ENCODE measurements at places on chromosomes 12 and 14.
A peak's percentile ranks its signal among the peaks of the same experiment; 100 is the strongest.

- DNase-seq: no peak
These were observed 195.7 kb downstream of the AKAP6 start for GRCh38 chr14:32524609-32525375.

DNA sequence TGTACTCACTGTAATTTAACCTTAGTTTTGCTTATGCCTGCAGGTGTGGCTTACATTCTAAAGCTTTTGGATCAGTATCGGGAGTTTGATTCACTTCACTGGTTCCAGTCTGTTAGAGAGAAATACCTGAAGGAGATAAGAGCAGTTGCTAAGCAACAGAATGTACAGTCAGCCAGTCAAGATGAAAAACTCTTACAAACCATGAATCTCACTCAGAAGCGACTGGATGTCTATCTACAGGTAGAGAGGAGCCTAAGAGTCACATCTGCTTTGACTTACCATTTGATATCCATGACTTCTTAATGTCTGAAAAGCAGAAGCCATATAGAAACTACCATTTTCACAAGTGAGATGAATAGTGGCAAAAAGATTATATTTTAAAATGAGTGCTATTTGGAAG is 56.5 kb downstream of the WASHC4 start:
- no peak for DNase-seq

DNA sequence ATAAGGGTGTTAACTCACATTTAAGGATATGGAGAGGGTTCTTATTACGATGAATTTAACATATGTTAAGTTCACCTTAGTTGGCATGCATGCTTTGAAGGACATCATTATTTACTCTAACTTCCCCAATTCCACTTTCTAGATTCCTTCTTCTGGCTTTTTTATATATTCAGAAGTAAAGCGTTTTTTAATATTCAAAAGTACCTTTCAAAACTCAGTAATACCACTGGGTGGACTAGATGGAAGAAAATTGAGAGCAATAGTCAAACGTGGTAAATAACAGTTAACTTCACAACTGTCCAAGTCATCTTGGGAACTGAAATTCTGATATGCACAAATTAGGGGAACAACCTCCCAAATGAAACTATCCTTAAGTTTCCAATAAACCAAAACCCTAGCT is 9.1 kb downstream of the SINHCAF start:
- DNase-seq: no peak

DNA sequence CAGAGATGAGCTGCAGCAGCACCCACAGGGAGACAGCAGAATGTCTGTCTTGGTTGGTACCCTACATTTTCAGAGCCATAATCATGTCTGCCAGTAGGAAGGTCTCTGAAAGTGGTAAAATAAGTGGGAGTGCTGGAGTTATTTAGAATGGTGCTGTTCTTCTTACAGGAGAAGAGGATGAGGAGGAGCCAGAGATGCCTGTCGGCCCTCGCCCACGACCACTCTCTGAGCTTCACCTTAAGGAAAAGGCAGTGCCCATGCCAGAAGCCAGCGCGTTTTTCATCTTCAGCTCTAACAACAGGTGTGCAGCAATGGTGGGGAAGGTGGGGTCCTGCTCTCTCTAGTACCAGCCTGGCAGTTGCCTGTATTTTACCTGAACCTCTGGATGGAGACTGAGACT is 201.7 kb upstream of the FKBP4 start:
- DNase-seq: no peak

DNA sequence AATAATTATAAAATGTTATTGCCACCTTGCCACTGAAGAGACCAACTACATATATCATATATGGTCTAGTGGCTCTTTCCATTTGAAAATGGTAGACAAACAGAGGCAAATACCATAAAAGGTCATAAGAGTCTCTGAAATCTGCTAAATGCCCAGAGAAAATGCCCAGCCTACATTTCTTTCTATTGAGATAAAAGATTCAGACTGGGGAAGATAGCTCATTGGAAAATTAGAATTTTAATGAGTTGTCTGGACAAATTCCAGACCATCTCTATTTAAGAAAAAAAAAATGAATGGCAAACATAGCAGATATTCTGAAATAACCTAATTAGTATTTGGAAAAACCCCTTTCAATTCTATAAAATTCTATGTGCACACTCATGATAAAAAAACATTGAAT is 79.9 kb upstream of the BBS10 start:
- no peak for DNase-seq

- DNase-seq: no peak
These were observed 142.2 kb downstream of the BMP4 start for GRCh38 chr14:53814392-53814791.

DNA sequence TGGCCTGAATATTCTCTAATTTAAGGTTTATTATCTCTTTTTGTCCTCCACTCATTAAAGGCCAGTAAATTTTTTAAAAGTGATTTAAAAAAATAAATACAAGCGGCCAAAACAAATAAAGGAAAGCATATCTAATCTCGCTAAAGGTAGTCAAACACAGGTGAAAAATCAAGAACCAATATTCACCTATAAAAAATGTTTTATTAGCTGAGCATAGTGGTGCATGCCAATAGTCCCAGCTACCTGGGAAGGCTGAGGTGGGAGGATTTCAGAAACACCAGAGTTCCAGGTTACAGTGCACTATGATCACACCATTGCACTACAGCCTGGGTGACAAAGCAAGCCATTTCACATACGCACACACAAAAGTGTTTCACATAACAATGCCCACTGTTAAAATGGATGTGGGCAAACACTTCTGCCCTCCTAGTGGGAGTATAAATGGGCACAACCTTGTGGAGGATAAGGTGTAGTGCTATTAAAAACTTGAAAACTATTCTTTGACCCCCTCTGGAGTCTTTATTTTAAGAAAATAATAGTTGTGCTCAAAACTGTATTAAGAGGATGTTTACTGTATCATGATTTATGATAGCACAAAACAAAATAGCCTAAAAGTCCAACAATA is 32.7 kb upstream of the NAP1L1 start:
- no peak for DNase-seq

DNA sequence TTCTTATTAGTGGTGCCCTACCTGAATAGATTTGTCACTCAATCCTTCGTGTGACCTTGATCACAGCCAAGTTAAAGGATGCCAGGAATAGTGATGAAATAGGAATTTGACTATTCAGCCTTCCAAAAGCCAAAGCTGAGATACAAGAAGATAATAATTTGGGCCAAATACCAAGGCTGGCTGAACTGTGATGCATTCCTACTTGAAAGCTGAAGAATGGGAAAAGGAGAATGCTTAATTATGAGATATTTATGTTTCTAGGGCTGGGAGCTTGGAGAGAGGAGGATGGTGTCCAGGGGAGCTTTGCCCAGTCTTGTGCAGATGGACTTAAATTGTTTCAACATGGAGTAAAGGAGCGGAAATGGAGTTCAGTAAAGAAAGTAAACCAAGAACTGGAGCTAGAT is 5.2 kb downstream of the RNASE7 start:
- no peak for DNase-seq

DNA sequence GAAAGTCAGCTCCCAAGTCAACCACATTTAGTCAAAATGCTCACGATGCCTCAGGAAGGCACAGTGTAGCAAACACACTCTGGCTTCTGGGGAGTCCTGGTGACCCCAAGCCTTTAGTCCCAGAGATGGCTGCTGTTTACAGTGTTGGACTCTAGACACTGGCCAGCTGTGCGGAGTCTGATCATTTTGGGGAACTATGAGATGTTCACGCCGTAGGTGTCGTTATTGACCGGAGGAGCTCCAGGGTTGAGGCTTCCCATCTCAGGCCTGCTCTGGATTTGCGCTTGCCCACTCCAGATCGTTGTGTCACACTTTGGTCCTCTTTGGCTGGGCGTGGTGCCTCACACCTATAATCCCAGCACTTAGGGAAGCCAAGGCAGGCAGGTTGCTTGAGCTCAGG is 27.7 kb downstream of the BRI3BP start:
- no peak for DNase-seq

GRCh38 chr12:40105265-40105514 is 691 bp downstream of the SLC2A13 start:
- no peak for DNase-seq

DNA sequence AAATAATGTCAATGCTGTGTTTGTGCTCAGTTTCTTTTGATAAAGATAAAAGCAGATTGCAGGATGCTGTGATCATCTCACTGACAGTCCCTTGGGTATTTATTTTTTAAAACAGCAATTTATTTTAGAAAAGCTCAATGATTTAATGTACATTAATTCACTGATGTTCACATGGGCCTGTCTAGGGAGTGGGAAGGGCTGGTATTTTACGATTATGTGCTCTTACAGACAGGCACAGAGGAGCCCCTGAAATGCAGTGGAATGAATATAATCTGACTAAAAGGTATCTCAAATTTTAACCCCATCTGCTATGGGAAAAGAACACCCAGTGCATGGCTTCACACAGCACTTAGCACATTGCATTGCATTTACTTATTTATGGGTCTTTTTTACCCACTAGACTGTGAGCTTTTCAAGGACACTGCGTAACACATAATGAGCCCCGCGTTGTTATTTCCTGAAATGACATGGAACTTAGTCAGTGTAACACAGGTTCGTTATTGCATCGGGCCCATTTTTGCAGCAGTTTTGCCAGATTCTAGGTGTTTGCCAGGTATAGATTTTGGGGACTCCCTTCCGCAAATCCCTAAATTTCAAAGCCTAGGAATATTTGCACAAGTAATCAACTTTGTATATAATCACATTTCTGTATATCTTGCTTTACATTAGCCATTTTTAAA is 425.3 kb upstream of the FBXO33 start:
- no peak for DNase-seq

GRCh38 chr12:101759396-101760047 is 20.3 kb upstream of the SYCP3 start:
- peak; percentile 50 for DNase-seq

DNA sequence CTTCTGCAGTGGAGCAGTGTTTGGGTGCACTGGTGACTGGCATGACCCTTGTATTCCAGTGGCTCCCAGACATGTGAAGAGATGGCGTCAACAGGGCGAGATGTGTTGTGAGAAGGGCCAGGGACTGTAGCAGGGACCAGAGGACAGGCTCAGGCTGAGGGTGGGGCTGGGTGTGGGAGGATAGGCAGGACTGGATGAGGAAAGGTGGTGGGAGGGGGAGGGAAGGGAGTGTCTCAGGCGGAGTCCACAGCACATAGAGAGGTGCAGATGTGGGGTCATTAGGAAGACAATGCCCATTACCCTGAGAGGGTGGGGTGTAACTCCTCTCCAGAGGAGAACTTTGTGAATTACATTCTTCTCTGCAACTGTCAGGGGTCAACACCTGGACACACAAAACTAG is 78.5 kb downstream of the DICER1 start:
- DNase-seq: no peak

DNA sequence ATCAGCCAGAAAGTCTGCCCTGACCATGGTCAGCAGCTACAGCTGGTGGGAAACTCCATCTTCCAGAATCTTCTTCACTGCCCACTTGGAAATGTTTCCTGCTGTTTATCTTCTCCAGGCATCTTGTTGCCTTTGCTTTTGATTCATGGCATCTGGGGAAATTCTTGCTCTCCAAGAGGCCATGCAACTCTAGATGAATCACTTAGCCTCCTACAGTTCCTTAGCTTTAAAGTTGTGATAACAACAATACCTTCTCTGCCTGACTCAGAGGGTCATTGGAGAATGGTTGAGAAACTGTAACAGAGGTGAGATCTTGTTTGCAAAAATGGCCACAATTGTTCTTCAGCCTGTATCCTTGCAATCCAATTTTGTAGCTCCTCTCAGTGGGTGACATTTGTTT is 121.0 kb upstream of the VRK1 start:
- peak; percentile 0 for DNase-seq

DNA sequence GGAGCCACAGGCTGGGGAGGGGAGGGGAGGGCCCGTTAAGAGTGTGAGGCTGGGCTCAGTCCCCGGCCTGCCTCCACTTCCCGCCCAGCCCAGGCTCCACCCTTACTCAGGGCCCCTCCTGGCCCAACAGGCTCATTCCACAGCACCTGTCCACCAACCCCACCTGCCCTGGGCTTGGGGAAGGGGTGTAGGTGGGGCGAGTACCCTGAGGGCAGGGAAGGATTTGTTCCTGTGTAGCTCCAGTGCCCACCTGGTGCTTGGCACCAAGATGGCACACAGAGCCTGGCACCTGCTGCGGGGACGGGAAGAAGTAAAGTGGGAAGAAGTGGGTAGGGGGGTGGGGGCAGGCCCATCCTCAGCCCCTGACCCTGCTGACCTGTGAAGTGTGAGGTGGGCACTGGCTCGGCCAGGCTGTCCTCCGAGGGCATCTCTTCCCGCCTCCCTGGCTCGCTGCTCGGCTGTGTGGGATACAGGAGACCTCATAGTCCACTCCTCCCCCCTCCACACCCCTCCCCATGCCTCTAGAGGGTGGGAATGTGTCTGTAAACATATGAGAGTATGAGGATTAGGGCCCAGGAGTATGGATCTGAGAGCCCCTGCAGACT is 35.1 kb downstream of the NCKAP5L start:
- no peak for DNase-seq

GRCh38 chr14:106372870-106373652 is 846.7 kb downstream of the TMEM121 start:
- peak; percentile 7 for DNase-seq

GRCh38 chr14:104140463-104141331 is 2.3 kb downstream of the KIF26A start:
- DNase-seq: no peak

DNA sequence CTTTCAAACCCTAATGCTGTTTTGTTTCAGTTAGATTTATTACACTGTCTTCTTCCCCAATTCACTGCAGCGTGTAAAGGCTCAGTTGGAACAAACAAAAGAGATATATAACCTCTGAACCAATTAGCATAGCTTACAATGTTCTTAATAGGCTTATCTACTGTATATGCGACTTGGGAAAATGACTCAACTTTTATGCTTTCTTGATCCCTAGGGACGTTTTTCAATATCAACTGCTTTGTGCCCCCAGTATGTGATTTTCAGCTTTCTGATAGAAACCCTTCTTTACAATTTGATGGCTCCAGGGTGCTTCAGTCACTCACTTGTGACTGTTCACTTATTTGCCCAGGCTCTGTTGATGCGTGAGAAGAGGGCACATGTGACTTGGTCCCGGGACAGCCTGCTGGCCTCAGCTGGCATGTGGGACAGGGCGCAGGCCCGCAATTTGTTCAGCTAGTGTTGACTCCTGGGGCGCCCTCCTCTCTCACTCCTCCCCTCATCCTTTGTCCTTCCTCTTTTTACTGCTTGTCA is 107.1 kb downstream of the TMTC2 start:
- DNase-seq: no peak

DNA sequence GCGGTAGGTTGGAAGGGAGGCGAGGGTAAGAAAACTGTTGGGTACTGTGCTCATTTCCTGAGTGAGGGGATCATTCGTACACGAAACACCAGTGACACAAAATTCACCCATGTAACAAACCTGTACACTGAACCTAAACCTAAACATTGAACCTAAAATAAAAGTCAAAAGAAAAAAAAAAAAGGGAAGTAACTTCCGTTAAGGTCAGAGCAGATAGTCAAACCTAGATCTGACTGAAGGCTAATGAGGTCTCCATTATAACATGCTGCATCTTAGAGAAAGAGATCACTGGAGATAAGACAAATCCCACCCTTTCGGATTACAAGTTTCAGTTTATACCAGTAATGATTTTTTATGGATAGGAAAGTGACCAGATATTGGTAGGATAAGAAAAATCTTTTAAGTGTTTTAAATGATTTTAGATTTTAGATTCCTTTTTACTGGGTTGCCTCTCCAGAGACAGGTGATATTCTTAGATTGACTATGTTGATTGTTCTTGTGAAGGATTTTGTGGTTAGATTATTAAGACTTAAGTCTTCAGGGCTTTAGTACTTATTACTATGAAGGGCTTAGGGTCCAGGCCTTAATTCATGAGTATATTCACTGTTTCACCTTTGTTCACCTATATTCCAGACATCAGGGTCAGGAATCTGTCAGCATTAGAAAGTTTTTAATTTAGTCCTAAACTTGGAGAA is 11.2 kb upstream of the NCKAP1L start:
- DNase-seq: no peak
